Stimulated activated CD4-positive, alpha-beta T cell treated with anti-CD3 and anti-CD28 coated beads, Interleukin-1b, Interleukin-23, amount 100 ng/mL, for 48 hours (primary cell): ENCODE measurements at places on chromosomes 1 and 21.

GRCh38 chr1:25795211-25795610 lies 4.8 kb upstream of the SELENON start:
- no peak for DNase-seq

DNA sequence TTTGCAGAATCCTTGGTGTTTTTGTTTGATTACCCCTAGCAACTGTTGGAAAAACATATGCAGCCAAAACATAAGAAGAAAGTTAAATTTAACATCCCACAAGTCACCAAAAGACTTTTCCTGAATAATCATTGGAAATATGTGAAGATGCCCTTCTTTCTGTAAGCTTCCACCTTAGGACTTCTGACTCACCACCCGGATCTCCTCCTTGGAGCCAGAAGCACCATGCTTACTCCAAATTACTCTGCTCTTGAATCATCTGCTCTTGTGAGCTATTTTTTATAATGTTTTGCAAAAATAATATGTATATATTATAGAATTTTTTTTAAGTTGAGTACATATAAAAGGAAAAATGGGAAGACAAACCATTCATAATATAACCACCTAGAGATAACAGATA lies 391.7 kb downstream of the KCTD3 start:
- DNase-seq, result no peak

DNA sequence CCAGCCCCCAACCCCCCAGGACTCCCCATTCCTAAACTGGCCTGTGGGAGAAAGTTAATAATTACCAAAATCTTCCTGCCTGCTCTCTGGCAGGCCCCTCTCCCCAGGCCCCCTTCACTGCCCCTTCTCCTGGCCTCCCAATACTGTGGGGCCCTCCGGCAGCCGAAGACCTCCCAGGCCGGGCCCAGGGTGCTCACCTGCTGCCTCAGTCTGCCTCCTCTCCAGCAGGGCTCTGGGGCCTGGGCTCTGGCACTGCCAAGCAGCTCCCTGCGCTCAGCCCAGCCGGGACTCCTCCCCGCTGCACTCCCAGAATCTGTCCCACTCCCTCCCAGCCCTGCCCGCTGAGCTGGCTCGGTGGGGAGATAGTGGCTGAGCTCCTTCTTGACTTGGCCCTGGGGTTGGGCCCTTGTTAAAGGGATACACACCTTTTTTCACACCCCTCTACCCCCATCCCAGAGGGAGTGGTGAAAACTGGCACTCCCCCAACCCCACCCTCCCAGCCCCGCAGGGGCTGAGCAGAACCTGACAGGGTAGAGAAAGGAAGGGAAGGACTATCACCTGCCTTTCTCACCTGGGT lies at the start of gene S100A16:
Gene S100A16 (minus strand): TSS at position 383 of the 577 bp plus-strand sequence. CDS start 4,986 bp downstream, outside the sequence.
- DNase-seq, result no peak

GRCh38 chr1:224493269-224493668 lies 58.7 kb upstream of the WDR26 start:
- no peak for DNase-seq

GRCh38 chr1:209769171-209769904 lies 13.5 kb downstream of the TRAF3IP3 start:
- peak; percentile 82 for DNase-seq

DNA sequence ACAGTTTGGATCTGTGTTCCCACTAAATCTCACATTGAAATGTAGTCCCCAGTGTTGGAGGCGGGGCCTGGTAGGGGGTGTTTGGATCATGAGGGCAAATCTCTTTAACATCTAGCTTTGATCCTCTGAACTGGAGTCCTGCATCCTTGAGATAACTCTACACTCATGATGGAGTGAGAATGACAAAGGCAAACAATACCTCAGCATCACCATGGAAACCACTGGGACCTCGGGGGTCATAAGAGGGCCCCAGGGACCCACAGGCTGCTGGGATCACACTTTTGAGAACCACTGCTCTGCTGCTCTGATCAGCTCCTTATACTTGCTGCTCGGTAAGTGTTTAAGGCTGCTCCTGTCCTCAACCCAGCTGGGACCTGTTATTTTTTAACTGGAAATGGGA lies 13.4 kb upstream of the OBSCN start:
- DNase-seq, result no peak

- DNase-seq, result no peak
These were observed 14.2 kb downstream of the CAMTA1 start for GRCh38 chr1:6799499-6799898.

GRCh38 chr1:214525535-214526019 lies 25.8 kb downstream of the PTPN14 start:
- DNase-seq, result no peak

GRCh38 chr1:206808615-206809014 lies 36.3 kb upstream of the IL10 start:
- DNase-seq, result no peak

- DNase-seq, result peak; percentile 81
These were observed at the start of gene ATF6 for GRCh38 chr1:161766102-161766981. Gene ATF6, plus strand, starts transcription at chr1:161766320. Its CDS starts 41 bp downstream, at chr1:161766361.

DNA sequence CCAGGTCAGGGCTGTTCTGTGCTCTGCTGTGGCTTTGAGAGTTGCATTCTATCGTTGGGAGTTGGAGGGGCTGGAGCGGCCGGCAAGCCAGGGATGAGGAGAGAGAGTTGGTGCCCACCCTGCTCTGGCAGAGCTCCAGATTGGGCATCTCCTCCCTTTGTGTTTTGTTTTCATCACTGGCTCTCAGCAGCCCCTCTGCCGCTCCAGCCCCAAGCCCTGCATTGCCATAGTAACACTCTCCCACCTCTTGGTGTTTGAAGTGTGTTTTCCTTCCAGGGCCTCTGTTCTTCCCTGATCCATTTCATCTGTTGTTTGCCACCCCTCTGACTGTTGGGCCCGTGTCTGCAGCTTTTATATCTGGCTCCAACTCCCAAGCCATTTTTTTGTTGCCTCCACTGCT lies 152.7 kb downstream of the URB2 start:
- no peak for DNase-seq

GRCh38 chr1:194466706-194467105 lies 1280.3 kb upstream of the B3GALT2 start:
- DNase-seq, result no peak

DNA sequence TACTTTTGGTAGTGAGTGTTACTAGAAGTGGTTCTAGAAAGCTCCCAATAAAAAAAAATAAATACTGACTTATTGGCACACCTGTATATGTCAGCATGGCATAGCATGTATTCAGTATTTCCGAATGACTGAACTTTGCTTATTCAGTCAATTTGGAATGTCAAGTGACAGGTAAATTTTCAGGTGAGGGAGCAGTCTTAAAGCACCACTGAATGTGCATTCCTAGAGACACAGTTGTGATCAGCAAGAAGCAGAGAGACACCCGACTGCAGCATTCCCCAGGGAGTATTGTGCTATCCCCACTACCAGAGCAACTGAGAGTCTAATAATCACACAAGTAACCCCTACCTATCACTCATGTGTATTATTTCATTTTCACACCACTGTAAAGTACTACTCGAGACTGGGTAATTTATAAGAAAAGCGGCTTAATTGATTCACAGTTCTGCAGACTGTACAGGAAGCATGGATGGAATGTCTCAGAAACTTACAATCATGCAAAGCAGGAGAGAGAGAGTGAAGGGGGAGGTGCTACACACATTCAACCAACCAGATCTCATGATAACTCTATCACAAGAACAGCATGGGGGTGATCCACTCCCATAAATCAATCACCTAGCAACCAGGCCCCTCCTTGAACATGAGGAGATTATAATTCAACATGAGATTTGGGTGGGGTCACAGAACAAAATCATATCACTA lies 201.5 kb downstream of the TBX15 start:
- DNase-seq, result no peak

- DNase-seq, result no peak
These were observed at the start of gene FOXD3 for GRCh38 chr1:63322114-63322943. Gene FOXD3, plus strand, starts transcription at chr1:63322567. Its CDS starts 492 bp downstream, at chr1:63323059.

DNA sequence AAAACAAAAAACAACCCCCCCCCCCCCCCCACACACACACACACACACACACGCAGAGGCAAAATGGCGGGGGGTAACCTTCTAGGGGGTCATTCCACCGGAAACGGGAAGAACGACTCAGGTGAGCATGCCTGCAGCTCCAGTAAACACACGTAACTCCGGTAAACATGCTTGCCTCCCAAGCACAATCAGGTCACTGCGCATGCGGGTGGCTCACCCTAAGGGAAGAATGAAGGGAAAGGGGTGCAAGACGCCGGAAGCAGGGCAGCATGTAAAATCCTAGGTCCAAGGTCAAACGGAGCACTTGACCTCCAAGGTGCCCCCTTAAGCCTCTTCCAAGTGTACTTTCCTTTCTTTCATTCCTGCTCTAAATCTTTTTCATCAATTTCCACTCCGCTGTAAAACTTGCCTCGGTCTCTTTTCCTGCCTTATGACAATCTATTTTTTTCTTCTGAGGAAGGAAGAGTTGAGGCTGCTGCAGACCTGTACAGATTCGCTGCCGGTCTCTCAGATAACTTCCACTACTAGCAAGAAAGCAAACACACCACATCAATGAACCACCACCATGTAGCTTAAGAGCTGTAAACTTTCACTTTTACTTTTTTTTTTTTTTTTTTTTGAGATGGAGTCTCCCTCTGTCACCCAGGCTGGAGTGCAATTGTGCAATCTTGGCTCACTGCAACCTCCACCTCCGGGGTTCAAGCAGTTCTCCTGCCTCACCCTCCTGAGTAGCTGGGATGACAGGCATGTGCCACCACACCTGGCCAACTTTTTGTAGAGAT lies 21.0 kb upstream of the CBR3 start:
- DNase-seq, result peak; percentile 58
